Activated CD4-positive, alpha-beta T cell treated with anti-CD3 and anti-CD28 coated beads, Interleukin-2, amount 50 U/mL, for 1 hour (primary cell): ENCODE measurements at places on chromosomes 11 and 22.

DNA sequence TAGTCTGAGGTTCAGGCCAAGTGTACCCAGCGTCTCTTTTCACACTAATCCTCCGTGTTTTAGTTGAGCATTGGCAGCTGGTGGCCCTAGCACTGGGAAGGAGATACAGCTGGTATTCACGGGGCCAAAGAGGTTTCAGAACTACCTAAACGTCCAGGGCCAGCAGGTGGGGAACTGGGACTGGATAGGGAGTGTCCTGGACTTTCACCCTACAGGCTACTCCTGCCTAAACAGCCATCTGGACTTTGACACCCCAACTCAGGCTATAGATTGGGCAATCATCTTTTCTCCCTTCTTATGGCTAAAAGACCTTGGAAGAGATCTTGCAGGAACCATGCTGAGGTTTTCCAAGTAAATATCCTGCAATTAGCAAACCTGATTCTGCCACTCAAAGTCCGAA lies 2.8 kb downstream of the SPON1 start:
- DNase-seq: no peak

- no peak for DNase-seq
These were observed 24.6 kb upstream of the SMPD1 start for GRCh38 chr11:6365659-6366058.

- no peak for DNase-seq
These were observed 7.6 kb downstream of the IGF2 start for GRCh38 chr11:2131371-2132236.

DNA sequence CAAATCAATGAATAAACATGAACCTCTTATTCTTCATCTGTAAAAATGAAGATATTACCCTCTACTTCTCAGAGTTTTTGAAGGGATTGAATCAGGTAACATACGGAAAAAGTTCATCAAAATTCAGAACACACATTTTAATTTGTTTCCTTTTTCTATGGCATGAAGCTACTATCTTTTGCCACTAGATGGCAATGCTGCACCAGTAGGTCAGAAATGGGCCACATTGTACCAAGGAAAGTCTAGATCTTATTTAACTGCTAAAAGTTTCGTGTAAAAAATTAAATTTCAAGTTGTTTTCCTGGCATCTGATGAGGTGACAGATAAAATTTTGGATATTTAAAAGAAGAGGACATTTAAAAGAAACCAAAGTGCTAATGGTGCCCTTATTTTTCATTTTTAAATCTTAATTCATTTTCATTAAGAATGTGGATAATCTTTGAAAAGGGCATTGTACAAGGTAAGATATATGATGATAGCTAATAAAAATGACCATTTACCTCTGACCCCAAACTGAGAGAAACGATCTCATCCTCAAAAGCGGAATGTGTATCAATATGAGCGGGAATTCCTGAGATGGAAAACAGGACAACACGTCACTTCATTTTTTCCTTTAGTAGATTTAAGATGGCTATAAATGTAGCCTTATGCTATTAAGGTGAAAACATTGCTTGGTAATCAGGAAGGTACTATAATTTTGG lies 16.1 kb downstream of the ALKBH8 start:
- DNase-seq: peak; percentile 13

GRCh38 chr22:35601743-35602615 lies 15.2 kb downstream of the MB start:
- DNase-seq: no peak

DNA sequence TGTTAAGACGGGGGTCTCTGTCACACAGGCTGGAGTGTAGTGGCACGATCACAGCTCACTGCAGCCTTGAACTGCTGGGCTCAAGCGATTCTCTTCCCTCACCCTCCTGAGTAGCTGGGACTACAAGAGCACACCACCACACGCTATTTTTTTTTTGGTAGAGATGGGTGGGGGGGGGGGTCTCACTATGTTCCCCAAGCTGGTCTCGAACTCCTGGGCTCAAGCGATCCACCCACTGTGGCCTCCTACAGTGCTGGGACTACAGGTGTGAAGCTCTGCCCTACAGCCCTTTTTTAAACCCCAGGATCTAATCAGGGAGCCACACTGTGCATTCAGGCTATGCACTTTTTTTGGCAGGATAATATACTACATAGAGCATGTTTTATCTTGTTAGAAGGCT lies 1.4 kb upstream of the DHCR7 start:
- DNase-seq: no peak

- DNase-seq: no peak
These were observed 4.8 kb downstream of the ARFGAP2 start for GRCh38 chr11:47171856-47172255.

- no peak for DNase-seq
These were observed 147.4 kb upstream of the ZC3H12C start for GRCh38 chr11:109945626-109946321.
